Tongue (tissue), 3 donors: ENCODE measurements at places on chromosomes 2 and 18. TPM values are rescaled to one million over a fixed set of nuclear protein-coding genes. Genes with fewer than 3 reads are reported as not detected.

DNA sequence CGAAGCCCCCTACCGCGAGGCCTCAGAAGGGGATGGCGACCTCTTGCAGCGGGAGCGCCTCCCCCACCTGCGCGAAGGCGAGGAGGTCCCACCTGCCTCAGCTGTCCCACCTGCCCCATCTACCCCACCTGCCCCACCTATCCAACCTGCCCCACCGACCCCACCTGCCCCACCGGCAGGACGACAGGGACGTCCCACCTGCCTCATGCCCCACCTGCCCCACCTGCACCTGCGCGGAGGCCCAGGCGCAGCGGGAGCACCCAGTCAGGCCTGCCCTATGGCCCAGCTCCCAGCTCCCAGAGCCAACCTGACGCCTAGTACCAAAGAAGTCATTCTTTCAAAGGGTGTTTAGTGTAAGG lies 489.1 kb upstream of the SMIM21 start:
- DNase-seq = no peak

DNA sequence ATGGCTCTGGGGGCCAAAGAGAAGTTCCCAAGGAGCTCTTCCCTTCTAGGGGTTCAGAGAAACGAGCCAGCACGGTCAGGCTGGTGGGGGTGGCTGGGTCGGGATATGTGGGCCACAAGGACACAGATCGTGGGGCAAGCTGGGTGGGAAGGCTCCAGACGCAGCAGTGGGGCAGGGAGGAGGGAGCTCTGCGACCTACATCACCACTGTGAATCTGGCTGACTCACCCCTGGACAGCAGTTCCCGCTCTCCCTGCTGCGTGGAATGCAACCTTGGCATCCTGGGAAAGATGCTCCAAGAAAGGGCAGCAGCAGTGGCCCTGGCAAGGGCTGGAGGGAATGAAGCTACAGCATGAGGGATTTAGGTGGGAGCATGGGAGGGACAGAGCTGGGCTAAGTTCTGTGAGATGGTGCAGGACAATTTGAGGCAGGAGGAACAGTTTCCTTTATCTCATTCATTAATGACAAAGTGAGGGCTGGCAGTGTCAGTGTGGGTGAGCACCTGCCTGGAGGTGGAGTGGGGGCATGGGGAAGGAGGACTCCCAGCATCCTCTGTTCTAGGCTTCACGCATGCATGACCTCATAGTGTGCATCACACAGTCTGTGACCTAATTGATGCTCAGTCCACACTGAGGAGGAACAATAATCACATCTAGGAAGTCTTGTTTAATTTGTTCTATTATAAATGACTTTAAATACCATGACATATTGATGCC lies 25.0 kb downstream of the CELF4 start:
- DNase-seq = no peak

DNA sequence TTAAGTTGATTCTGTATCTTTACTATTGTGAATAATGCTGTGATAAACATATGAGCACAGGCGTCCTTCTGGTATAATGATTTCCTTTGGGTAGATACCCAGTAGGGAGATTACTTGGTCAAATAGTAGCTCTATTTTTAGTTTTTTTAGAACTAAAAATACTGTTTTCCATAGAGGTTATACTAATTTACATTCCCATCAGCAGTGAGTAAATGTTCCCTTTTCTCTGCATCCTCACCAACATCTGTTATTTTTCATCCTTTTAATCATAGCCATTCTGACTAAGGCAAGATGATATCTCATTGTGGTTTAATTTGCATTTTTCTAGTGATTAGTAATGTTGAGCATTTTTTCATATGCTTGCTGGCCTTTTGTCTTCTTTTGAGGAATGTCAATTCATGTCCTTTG lies 35.1 kb downstream of the PMS1 start:
- no peak for DNase-seq

DNA sequence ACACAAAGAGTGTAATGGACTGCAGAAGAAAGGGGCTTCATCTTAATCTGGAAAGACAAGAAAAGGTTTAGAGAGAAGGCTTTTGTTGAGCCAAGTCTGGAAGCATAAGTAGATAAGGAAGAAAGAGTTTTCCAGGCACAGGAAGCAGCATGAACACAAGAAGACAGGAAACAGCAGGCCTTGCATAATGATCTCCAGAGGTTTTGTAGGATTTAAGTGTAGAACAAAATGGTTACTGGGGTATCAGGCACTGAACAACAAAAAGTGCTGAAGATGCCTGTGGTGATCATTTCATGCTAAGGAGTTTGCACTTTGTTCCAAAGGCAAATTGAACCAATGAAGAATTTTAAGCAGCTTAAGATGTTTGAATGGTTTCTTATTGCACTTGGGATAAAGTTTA lies 281.6 kb upstream of the TANK start:
- no peak for DNase-seq

DNA sequence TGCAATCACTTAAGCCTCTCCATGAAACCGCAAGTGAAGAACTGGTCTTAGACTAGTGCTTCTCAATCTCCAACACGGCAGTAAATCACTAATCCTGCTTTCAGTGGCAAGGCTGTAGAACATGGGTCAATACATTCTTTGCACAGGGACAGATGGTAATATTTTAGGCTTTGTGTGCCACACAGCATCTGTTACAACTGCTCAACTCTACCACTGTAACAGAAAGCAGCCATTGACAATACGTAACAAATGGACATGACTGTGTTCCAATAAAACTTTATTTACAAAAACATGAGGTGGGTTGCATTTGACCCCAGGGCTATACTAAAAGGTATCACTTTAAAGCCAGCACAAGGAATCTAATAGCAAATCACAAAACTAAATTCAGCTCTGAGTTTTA lies 51.1 kb downstream of the RNF152 start:
- no peak for DNase-seq

DNA sequence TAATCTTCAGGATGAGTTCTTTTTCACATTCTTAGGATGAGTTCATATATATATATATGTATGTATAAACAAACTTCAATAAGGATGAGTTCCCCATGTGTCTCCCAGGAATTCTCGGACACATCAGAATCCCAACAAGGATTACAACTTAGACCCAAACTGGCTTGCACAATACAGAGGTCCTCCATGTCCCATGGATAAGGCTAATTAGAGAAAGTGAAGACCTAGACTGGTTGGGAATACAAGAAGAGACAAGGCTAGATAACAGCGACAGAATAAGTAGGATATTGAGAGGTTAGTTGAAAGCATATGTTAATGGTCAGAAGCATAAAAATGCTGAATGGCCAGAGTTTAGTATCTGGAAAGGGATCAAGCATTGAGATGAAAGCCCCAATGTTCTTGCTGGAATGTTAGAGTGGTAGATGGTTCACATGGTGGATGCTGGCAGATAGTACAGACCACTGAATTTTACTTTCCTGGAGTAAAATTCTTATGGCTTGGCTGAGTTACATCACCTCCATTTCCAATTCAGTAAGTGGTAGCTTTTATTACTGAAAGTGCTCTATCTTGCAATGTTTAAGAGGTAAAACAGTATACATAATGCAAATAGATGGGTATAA lies 154.9 kb upstream of the EPHA4 start:
- no peak for DNase-seq

DNA sequence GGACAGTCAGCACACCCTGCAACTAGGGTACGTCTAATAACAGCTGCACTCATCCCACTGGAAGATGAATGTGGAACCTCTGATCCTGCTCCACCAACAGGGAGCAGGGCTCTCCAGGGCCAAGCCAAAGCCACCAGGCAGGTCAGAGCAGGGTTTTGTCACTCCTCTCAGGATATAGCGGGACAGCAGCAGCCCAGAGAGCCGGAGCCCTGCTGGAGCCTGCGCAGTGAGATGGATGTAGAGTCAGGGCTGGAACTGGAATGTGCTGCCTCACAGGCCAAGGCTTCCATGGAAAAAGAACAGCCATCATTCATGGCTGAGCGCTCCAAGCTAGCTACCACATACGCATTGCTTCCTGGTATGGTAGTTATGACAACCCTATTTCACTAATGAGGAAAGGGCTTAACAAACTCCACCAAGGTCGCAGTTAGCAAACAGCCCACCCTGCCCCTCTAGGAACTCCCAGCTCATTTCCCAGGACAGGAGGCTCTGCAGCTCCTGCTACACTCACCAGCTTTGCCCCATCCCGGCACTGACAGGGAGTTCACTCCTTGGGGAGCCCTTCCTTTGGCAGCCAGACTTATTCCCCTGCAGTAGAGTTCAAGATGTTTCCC lies 85.2 kb downstream of the HS1BP3 start:
- peak; percentile 50 for DNase-seq

- no peak for DNase-seq
Observed at GRCh38 chr2:64568836-64569235, 44.7 kb downstream of the AFTPH start.

- DNase-seq = no peak
Observed at GRCh38 chr2:127381762-127382161, 6.0 kb downstream of the MAP3K2 start.

DNA sequence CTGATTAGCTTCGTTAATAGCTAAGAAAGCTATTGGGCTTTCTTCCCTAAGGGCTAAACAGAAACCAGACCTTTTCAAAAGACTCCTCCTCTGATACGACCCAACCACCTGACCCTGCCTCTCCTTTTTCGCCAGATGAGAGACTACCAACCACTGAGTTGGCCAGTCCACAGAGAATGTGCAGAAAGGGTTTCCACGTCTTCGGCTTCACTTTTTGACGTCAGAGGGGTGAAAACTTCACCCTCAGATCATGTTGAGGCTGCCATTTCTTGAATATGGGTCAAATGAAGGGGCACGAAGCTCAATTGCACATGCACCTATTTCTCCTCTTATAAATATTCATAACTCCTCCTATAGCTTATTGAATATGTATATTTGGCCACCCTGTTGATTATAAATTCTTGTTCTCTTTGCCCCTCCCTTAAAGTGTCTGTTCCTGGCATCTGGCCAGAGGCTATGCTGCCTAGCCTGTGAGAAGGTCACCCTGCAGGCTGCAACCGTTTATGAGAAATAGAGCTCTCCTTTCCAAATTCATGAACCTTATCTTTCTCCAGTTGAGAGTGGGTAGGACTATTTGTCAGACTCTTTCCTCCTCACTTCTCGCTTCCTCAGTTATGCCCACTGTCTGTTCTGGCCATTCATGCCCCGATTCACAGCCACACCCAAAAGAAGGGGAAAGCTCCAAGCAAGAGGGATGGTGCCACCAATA lies 301.6 kb downstream of the STK39 start:
- DNase-seq = no peak

DNA sequence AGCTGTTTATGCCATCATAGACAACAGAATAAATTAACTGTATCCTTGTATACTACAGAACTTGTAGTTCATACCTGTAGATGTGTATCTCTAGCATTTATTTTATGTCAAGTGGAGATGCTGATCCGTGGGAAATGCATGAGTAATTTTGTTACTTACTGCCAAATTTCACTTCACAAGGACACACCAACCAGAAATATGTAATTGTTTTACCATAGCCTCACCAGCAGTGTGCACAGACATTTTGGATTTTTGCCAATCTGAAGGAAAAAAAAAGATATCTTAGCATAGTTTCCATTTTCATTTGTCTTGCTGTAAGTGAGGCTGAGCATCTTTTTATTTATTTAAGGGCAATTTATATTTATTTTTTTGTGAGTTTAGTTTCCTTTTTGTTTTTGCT lies 265.1 kb upstream of the OSR1 start:
- peak; percentile 26 for DNase-seq

GRCh38 chr2:134146620-134147019 lies 107.3 kb upstream of the MGAT5 start:
- peak; percentile 49 for DNase-seq

DNA sequence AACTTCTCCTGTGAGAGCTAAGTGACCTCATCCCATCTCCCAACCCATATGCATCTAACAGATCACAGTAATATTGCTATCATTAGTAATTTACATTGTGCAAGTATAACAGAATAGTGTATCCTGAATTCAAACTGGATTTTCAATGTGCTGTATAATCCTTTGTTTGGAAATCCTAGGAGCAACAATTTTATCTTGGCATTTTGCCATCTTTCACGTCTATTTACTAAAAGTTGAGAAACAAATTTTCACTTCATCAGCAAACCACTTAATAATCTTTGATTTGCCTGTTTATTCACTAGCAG lies 3.8 kb downstream of the HNRNPLL start:
- DNase-seq = peak; percentile 43

DNA sequence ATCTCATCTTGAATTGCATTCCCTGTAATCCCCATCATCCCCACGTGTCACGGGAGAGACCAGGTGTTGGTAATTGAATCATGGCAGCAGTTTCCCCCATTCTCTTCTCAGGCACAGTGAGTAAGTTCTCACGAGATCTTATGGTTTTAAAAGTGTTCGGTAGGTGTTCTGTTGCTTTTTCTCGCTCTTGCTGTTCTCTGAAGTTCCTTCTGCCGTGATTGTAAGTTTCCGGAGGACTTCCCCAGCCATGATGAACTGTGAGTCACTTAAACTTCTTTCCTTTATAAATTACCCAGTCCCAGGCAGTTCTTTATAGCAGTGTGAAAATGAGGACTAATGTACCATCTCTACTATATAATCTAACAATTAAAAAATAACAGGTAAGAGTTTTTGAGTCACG lies 409.9 kb upstream of the NRXN1 start:
- DNase-seq = no peak

GRCh38 chr18:23822590-23823385 lies 133.5 kb downstream of the LAMA3 start:
- no peak for DNase-seq

- no peak for DNase-seq
Observed at GRCh38 chr2:205723179-205723578, 40.9 kb downstream of the NRP2 start.

- no peak for DNase-seq
Observed at GRCh38 chr2:107392241-107392704, 434.4 kb upstream of the RGPD4 start.

- DNase-seq = peak; percentile 51
Observed at GRCh38 chr2:26344581-26345282, 1.2 kb upstream of the SELENOI start.

GRCh38 chr2:196963043-196963442 lies 36.5 kb upstream of the PGAP1 start:
- no peak for DNase-seq

DNA sequence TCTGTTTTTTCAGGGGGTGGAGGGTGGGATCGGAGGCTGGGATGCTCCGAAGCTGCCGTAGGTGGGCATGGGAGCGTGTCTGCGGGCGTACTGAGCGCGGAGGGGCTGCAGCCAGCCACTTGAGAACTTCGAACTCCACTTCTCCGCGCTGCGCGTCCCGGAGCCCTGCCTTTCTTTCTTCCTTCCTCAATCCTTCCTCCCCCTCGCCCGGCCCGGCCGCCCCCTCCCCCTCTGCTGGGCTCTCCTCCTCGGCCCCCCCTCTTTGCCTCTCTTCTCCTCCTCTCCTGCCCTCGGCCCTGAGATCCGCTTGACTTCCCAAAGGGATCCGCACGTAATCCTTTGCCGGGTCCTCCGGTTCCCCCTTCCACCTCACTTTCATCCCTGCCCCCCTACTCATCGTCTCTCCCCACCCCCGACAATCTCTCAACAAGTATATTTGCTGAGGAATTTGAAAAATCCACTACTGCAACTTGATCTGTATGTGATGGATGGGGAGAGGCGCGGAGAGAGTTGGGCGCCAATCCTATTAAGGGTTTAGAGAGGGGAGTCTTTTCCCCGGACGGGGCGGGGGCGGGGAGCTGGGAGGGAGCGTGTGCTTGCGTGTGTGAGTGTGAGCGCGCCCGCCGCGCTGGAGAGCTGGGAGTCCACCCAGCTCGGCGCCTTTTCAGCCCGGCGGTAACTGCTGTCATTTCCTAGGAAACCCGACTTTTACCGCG lies 1.1 kb downstream of the GLI2 start:
- peak; percentile 93 for DNase-seq

Gene PIEZO2
- total RNA-seq = 27.7 TPM

Gene SLC4A3
- total RNA-seq = 1.5 TPM

Gene RASGRP3
- 109 TPM for total RNA-seq

Gene CACNB4
- total RNA-seq = 13.7 TPM

Gene STPG4
- total RNA-seq = not detected

Gene FARP2
- total RNA-seq = 46.5 TPM

Gene SRD5A2
- total RNA-seq = 0.10 TPM

Gene CCL20
- not detected for total RNA-seq

Gene TSPYL6
- 0.21 TPM for total RNA-seq

Gene ZNF892
- total RNA-seq = 11.7 TPM
